Endothelial cell of umbilical vein (primary cell): ENCODE measurements at places on chromosomes 7 and 10. TPM values are rescaled to one million over a fixed set of nuclear protein-coding genes. Genes with fewer than 3 reads are reported as not detected.

TSPAN15 gene
- 78.4 and 100 TPM in 2 replicates for total RNA-seq

PFKFB3 gene
- 33.7 and 35.6 TPM in 2 replicates for total RNA-seq

CCDC7 gene
- total RNA-seq = 6.6 and 8.2 TPM in 2 replicates

UTF1 gene
- total RNA-seq = not detected in 2 replicates

DYDC2 gene
- total RNA-seq = not detected in 2 replicates

TBL2 gene
- total RNA-seq = 34.8 and 38.6 TPM in 2 replicates

NANOS1 gene
- total RNA-seq = 0.40 and 0.76 TPM in 2 replicates

MMRN2 gene
- 169 TPM in 2 replicates for total RNA-seq

MYH16 gene
- total RNA-seq = 0.09 and 0.11 TPM in 2 replicates

TUBB8 gene
- not detected in 2 replicates for total RNA-seq

NODAL gene
- total RNA-seq = not detected in 2 replicates

SMKR1 gene
- 0.64 TPM in 1 of 2 replicates, not detected in the other for total RNA-seq

FOXI2 gene
- not detected in 2 replicates for total RNA-seq

SPDYE6 gene
- total RNA-seq = not detected in 2 replicates

OR2A12 gene
- total RNA-seq = not detected in 2 replicates

CCDC126 gene
- 7.1 and 8.6 TPM in 2 replicates for total RNA-seq

EVX1 gene
- not detected in 2 replicates for total RNA-seq

IMPDH1 gene
- 91.7 and 97.9 TPM in 2 replicates for total RNA-seq

CLCN1 gene
- total RNA-seq = not detected in 2 replicates

CPN1 gene
- total RNA-seq = not detected in 2 replicates

MMP21 gene
- total RNA-seq = not detected in 2 replicates

TAS2R41 gene
- total RNA-seq = not detected in 2 replicates

PRPS1L1 gene
- not detected in 2 replicates for total RNA-seq

MRLN gene
- total RNA-seq = not detected in 2 replicates

CALY gene
- total RNA-seq = not detected in 2 replicates

FAM25A gene
- not detected in 2 replicates for total RNA-seq

CLDN4 gene
- 0.13 and 0.25 TPM in 2 replicates for total RNA-seq

GRM3 gene
- total RNA-seq = not detected in 2 replicates

PRSS37 gene
- total RNA-seq = not detected in 2 replicates

VWC2 gene
- not detected in 2 replicates for total RNA-seq

LEP gene
- not detected in 2 replicates for total RNA-seq

HABP2 gene
- not detected in 2 replicates for total RNA-seq

SFRP5 gene
- not detected in 2 replicates for total RNA-seq

PHYHIPL gene
- total RNA-seq = not detected in 2 replicates

SORCS3 gene
- not detected in 2 replicates for total RNA-seq

STRIP2 gene
- 8.8 and 10.0 TPM in 2 replicates for total RNA-seq

SOSTDC1 gene
- total RNA-seq = not detected in 2 replicates

TNS3 gene
- total RNA-seq = 45.1 and 59.8 TPM in 2 replicates

PMPCB gene
- total RNA-seq = 36.8 and 39.7 TPM in 2 replicates

SPACDR gene
- 1.5 and 4.1 TPM in 2 replicates for total RNA-seq

TRPV5 gene
- not detected in 2 replicates for total RNA-seq

GCC1 gene
- total RNA-seq = 14.5 and 15.5 TPM in 2 replicates
